Activated naive CD8-positive, alpha-beta T cell treated with anti-CD3 and anti-CD28 coated beads for 36 hours (primary cell): ENCODE measurements at places on chromosomes 4 and X. TPM values are rescaled to one million over a fixed set of nuclear protein-coding genes. Genes with fewer than 3 reads are reported as not detected.

CXCL1 gene
- total RNA-seq: not detected

GRCh38 chrX:63503541-63503940, 152.4 kb upstream of the SPIN4 start:
- DNase-seq: no peak

DNA sequence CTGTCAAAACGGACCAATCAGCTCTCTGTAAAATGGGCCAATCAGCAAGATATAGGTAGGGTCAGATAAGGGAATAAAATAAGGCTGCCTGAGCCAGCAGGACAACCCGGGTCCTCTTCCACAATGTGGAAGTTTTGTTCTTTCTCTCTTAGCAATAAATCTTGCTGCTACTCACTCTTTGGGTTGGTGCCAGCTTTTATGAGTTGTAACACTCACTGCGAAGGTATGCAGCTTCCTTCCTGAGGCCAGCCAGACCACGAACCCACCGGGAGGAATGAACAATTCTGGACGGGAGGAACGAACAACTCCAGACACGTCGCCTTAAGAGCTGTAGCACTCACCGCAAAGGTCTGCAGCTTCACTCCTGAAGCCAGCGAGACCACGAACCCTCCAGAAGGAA, 287.8 kb downstream of the RAPGEF2 start:
- no peak for DNase-seq

PCDH18 gene
- total RNA-seq: 0.04 TPM

CT45A10 gene
- not detected for total RNA-seq

DNA sequence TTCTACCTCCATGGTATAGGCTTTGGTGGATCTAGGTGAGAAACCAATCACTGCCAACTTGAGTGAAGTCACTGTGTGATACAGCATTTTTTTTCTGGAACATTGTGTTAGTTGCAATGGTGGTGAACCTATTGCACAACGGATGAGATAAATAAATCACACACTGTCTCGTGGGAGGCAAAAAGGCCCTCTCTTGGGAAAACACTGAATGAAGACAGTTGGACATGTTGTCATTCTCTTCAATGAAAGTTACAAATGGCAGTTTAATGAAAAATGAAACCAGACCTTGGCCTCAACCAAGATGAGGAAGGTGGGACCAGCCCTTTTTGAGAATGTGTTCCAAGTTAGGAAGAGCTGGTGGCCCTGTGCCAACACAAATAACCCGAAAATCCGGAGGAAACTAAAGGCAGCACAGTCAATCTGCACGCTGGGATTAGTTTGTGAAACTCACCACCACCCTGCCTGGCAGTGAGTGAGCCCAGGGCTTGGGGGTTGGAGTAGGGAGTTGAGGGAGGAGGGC, 5.4 kb upstream of the ADGRG2 start:
- DNase-seq: no peak

DNA sequence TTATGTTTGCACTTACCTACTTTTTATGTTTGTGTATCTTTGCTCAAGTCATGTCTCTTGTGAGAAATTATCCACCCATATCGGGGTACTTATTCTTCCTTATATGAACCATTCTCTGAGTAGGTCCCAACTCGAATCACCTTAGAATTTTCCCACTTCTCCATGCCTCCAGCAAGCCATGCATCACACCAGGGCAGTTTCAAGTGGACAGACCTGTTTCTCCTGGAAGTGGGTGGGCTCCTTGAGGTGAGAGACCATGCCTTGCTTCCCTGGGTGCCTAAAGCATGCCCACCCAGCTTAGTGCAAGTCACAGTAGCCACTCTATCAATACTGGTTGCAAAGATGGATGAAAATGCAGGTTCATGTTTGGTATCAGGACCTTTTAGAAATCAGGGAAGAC, 187.2 kb downstream of the KIT start:
- DNase-seq: no peak

- DNase-seq: no peak
Measured at GRCh38 chrX:38616904-38617303, 55.6 kb downstream of the TSPAN7 start.

DNA sequence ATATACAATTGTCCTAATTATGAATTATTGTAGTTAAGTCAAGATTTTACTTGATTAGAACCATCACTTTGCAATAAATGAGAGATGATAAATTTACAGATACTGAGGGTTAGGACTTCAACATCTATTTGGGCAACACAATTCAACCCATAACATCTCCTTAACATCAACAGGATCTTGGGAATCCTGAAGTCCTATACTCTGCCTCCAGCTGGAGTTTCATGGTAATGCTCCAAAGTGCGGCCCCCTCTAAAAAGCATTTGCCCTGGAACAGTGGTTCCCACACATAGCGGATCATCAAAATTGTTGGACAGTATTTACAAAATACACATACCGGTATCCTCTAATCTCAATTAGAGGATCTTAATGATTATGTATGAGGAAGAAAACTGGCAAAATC, 618.6 kb downstream of the CENPC start:
- DNase-seq: no peak

DNA sequence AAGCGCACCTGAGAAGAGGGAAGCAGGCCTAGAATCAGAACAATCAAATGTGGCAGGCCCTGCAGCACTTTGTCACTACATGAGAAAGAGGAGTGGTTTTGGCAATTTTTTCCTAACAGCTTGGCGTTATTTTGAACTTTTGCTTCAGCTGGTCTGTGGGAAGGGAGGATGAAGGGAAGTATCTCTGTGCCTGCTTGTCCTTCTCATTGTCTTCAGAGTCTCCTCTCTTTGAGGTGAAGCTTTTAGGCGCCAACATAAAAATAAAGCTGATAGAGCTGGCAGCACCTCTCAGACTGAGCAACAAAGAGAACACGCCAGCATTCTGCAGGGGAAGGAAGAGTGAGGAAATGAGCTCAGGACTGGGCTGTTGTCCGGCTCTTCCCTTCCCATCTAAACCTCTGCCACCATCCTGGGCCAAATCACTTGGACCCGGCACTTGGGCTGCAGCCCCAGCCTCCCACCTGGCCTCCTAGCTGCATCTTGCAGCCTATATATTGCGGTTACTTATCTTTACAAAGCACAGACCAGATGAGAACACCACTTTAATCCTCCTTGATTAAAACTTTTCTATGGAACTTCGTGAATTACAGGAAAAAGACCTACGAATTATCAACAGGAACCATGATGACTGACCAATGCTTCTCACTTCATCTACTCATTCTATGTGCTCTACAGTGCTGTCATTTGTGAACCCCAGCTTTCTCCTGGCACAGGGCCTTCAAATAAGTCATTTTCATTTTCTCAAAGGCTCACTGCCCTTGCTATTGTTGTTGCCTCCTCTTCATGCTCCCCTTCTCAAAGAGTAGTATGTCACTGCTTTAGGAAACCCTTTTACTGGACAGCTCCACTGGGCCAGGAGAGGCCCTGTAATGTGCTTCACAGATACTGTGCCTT, 476.4 kb upstream of the HS3ST1 start:
- DNase-seq: no peak
